Fibroblast of mammary gland (primary cell): ENCODE measurements at places on chromosomes 2 and 18.

DNA sequence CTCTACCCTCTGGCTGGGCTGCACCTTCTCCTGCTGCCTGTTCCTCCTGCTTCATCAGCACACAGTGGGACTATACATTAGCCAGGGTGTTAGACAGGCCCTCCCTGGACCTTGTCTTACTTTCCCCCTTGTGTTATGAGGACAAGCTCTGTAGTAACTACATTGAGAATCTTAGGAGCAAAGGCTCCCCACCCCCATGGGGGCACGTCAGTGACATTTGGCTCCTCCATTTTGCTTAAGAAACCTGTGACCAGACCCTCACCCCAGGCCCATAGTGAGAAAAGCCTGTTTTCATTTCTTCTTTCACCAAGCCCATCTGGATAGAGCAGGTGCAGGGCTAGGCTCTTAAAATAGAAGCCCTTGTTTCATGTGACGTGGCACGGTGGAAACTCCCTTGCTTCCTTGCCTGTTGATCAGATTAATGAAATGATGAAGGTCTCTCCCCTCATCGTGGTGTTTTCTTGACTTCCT, 146.7 kb downstream of the RPIA start:
- no peak for DNase-seq

GRCh38 chr2:172859581-172860335, 124.1 kb downstream of the RAPGEF4 start:
- DNase-seq: no peak

- no peak for DNase-seq
Observed at GRCh38 chr2:9158786-9159779, 47.5 kb upstream of the ASAP2 start.

- no peak for DNase-seq
Observed at GRCh38 chr2:35852-36251, 10.5 kb downstream of the FAM110C start.

DNA sequence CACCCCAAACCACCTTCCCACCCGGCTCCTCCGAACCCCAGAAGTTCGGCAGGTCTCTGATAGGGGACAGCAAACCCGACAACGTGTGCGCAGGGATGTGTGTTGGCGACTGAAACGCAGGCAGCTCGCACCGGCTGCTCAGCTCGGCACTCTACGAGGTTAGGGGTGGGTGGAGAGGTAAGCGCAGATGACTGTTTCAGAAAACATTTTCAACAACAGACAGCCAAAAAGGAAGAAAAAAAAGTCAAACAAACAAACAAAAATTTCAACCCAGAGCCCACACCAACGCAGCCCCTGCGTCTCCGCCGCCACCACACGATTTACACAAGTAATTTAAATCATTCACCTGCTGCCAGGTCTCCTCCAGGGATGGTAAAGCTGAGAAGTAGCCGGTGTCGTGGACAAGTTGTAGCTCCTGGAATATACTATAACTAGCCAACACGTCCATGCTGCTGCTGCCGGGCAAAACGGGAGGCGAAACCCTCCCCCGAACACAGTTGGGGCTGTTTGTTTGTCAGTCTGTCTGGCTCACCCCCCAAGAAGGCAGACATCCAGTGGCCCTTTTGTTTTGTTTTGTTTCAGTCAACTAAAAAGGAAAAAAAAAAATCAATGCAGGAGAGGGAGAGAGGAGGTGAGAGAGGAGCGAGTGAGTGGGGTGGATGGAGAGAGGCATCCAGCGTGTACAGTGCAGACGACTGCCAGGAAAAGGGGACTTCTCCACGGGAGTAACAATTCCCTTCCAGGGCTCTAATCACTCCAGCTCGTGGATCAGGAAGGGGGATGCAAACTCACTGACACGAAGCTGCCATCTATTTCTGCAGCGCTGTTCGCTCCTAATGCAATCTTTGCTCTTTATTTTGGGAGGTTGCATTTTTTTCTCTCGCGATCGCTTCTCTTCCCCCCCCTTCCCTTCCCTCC, at the start of gene KLF7:
TSS of gene KLF7 (minus strand) at position 828 of the 918 bp plus-strand sequence. CDS start at position 448, 380 bp downstream.
- no peak for DNase-seq

DNA sequence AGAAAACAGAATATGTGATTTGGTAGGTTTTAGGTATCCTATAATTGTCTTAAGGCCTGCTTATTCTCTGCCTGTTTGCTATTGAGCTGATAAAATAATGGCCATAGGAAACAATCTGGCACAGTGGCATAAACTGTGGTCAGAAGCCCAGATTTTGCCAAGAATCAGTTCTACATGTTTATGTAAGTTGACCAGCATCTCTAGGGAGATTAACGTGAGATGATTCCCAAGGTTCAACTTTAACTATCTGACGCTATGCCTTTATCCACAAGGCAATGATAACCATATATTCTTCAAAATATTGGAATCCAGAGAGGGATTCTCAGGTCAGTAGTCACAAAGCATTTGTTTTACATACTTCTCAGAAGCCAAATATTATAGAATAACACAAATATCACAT, 25.6 kb downstream of the AP1S3 start:
- DNase-seq: peak; percentile 69

- DNase-seq: peak; percentile 50
Observed at GRCh38 chr2:207135340-207135739, 30.4 kb downstream of the KLF7 start.
